CD4-positive, CD25-positive, alpha-beta regulatory T cell (primary cell): ENCODE measurements at places on chromosomes 2 and 18.

DNA sequence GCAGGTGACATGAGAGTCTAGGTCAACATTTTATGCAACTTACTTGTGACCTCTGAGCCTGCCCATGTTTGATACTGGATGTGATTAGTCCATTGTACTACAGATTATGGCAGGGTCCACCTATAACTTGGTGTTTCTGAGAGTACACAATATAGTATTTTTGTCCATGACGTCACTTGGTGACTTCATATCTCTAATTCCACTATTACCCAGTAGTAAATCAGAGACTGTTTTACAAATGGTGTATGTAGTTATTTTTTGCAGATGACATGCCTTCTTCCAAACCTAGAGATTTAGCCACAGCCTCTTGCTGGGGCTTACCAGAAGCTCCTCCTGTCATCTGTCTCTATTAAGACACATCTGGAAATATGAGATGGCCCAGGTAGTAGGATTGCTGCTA lies 24.6 kb upstream of the TMX3 start:
- no peak for DNase-seq

DNA sequence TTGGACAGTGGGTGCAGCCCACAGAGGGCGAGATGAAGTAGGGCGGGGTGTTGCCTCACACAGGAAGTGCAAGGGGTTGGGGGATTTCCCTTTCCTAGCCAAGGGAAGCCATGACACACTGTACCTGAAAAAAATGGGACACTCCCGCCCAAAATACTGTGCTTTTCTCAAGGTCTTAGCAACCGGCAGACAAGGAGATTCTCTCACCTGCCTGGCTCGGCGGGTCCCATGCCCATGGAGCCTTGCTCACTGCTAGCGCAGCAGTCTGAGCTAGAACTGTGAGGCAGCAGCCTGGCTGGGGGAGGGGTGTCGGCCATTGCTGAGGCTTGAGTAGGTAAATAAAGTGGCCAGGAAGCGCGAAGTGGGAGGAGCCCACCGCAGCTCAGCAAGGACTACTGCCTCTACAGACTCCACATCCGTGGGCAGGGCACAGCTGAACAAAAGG lies 244.7 kb downstream of the NBAS start:
- no peak for DNase-seq

GRCh38 chr18:55635439-55635838 lies 47.4 kb upstream of the TCF4 start:
- DNase-seq, result no peak

DNA sequence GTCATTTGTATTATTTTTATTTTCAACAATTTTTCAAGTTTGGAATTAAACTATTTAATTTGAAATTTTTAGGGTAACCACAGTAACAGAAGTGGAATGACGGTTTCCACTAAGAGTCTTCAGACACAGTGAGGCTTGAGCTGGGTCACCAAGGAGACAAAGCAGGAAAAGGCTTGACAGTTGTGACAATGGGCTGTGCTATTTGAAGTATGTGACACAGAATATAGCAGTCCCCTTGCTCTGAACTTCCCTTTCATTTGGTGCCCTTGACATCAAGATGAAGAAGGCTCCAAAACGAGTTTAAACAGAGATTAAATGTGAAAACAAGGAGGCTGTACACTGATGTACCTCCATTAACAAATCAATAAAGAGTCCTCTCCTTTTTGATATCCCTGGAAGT lies 265.4 kb upstream of the DLGAP1 start:
- DNase-seq, result no peak

- no peak for DNase-seq
Observed at GRCh38 chr2:47725808-47726207, 57.1 kb upstream of the MSH6 start.

DNA sequence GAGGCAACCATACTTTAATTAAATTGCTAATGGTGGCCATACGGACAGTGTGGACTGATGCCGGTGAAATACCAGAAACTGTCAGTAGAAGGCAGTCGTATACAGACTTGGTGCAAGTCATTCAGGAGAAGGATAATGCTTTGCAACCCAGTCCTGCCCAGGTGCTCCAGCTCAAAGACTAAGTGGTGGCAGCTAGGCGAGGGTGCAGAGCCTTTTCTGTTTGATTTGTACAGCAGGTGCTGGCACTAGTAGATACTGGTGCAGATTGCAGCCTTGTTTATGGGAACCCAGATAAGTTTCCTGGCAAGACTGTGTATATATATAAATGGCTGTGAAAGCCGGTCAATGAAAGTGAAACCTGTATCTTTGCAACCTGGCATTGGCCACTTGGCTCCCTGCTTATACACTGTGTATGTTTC lies 208.3 kb upstream of the SYT4 start:
- DNase-seq, result no peak

DNA sequence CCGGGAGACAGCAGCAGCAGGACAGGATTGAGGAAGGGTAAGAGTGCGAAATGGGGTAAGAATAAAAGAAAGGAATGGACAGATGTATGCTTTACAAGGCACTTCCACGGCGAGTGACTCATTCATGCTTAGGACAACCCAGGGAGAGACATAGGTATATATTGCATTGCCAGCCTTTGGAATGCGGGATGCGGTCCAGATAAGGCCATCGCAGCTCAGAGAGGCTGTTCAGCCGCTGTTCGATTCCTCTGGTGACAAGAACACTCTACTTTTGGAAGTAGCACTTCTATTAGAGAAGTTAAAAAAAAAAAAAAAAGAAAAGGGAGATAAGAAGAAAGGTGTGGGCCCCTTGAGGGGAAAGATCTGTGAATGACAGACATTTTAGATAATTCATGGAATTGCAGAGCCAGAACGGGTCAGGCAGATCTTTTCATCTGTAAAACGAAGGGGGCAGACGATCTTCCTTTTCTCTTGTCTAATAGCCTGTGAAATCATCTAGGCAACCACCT lies 819 bp upstream of the NCOA1 start:
- no peak for DNase-seq

DNA sequence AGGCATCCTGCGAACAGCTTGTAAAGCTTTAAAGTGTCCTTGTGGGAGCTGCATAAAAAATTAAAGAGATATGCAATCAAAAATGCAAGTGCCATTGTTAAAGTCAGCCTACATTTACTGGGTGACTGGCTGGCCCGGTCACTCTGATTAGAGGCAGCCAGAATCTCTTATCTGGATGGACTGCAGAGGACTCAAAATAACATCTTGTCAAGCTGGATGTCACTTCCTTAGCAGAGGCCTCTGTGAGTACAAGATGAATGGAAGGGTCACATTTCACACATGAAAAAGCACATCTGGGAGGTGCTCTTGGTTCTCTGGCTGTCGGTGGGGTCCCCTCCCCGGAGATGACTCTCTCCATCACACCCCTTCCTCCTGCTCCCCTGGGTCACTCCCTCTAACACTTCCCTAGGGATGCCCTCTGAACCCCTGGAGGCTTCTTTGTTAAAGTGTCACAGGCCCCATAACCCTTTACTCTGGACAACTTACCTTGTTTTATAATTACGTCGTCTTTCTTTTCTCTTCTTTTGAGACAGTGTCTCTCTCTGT lies 122.1 kb downstream of the SH3BP4 start:
- DNase-seq, result no peak

- no peak for DNase-seq
Observed at GRCh38 chr2:232139786-232140562, 178.5 kb downstream of the DIS3L2 start.

DNA sequence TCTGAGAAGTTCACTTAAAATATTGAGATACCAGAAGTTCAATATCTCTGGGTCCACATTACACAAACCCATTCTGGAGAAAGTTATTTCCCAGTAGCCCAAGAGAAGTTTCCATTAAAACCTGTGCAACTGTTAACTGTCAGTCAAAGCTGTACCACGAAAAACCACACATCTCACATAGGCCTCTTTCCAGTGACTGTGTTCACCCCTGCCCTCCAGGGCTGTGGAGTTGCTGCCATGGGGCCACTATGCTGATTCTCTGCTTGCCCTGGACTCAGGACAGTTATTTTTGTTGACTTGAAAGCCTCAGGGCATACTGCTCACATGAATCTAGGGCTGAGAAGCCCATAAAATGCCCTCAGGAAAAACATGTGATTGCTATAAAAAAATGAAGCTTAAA lies 153.8 kb downstream of the PIEZO2 start:
- no peak for DNase-seq

- DNase-seq, result no peak
Observed at GRCh38 chr2:117972476-117973123, 41.3 kb downstream of the CCDC93 start.

DNA sequence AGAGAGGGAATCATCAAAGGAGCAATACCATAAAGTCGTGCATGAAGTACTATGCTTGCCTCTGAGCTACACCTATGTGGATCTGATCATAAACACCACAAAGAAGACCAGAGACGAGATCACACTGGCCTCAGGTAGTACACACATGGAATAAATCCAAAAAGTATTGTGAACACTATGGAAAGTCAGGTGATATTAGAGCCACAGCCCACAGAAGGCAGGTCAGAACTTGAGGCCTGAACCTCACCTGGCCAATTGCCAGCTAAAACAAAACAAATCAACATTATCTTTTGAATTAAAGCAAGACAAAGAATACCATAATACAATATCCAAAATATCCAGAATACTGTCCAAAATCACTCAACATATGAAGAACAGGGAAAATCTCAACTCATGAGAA lies 371.1 kb downstream of the NCKAP5 start:
- DNase-seq, result no peak

GRCh38 chr2:240405684-240406313 lies 29.7 kb upstream of the GPC1 start:
- no peak for DNase-seq

- DNase-seq, result no peak
Observed at GRCh38 chr2:99867770-99868169, 274.6 kb downstream of the AFF3 start.

DNA sequence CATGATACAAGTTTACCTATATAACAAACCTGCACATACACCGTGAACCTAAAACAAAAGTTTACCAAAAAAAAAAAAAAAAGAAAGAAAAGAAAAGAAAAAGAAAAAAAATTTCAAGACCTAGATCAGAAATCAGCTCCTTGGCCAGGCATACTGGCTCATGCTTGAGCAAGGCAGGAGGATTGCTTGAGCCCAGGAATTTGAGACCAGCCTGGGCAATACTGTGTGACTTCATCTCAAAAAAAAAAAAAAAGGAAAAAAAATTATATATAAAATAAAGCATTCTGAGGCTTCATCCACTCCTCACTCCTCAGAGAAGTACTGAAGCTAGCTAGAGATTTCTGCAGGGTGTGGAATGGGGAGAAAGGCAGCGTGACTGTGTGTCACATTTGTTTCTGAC lies 11.8 kb upstream of the PROC start:
- DNase-seq, result no peak

DNA sequence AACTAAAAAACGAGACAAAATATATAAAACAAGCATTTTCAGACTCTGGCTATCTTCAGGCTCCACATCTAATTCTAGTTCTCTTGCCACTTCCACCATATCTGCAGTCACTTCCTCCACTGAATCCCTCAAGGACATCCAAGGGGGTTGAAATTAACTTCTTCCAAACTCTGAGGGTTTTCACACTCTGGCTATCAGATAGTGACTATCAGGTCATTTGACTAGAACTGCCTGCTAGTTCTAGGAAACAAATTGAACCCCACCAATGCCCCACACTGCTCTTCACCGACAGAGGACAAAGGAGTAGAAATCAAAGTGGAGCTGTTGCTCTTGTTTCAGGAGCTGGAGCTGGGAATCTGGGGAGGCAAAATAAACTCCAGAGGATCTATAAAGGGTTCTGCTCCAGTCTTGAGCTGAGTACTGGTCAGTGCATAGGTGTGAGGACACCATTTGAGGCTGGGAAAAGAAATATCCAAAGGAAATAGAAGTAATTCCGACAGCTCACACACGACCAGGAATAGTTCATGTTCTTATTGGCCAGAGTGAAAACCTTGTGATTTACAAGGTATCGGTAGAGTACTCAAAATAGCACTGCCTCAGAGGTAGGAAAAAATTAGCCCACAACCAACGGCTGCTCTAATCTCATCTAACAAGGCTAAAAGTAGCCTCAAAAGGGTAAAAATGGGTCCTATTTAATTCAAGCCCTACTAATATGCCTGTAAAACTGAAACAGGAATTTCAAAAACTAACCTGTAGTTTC lies 71.3 kb downstream of the SMC6 start:
- no peak for DNase-seq

DNA sequence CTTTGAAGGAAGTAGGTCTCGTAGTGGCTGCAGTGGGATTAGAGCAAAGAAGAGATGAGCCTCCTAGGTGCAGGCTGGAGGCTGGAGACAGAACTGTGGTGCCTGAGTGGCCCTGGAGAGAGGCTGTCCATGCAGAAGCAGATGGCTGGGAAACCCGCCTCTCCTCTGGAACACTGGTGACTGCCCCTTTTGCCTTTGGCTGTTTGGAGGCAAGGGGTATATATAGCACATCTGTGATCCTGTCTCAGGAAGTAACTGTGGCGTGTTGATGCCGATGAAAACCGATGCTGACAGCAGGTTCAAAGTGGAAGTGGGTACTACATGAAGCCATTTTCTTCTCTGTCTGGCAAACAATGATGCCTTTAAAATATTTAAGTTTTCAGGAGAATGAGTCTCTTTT lies 43.5 kb downstream of the SLC9A2 start:
- no peak for DNase-seq

- no peak for DNase-seq
Observed at GRCh38 chr2:163341426-163341825, 394.4 kb downstream of the FIGN start.

DNA sequence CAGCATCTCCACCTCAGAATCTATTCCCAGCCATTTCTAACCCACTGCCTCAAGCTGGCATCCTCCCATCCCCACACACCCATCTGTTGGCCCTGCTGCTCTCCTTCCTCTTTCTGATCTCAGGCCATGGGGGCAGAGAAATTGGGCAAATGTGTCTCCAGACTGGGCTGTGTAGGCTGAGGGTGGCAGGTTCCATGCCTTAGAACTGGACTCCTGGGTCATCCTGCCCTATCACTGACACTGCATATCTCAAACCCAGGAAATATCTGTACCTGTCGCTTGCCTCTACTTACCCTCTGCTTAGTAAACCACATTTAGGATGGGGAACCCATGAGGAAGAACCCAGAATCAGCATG lies 1.8 kb downstream of the WNT10A start:
- no peak for DNase-seq

DNA sequence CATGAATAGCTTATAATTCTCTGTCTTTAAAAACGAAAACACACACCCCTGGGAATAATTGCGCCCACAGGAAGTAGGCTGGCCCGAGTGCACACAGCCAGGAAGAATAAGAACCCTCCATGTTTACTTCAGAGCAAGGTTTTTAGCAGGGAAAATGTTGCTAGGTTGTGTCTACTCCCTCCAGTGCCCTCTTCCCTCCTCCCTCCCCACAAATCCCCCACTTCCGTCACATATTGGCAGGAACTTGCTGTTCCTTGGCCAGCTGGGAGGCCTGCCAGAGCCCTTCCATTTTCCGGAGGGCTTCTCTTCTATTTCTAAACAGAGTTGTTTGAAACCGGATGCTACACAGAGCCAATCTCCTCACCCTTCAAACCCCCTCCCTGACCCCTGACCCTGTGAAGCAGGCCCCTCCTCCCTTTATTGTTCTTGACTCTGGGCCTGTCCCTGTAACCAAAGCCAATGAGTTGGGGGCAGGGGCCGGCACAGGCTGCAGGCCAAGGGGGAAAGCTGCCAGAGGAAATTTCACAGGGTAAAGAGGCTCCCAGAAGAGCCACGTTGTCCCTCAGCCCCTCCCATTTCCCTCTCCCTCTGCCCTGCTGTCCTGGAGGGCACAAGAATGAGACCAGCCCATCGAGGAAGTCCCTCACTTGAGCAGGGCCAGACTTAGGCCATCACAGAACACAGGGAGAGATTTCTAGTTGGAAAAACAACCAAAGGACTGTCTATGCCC lies 49.8 kb upstream of the LGALSL start:
- DNase-seq, result no peak

- DNase-seq, result peak; percentile 86
Observed at GRCh38 chr18:63161761-63162195, 157.8 kb downstream of the BCL2 start.

GRCh38 chr2:232133078-232133477 lies 171.6 kb downstream of the DIS3L2 start:
- no peak for DNase-seq
